Vagina (tissue), 2 donors: ENCODE measurements at places on chromosomes 1 and 21.

GRCh38 chr1:99279525-99279924, 15.2 kb downstream of the PLPPR4 start:
- no peak for DNase-seq

DNA sequence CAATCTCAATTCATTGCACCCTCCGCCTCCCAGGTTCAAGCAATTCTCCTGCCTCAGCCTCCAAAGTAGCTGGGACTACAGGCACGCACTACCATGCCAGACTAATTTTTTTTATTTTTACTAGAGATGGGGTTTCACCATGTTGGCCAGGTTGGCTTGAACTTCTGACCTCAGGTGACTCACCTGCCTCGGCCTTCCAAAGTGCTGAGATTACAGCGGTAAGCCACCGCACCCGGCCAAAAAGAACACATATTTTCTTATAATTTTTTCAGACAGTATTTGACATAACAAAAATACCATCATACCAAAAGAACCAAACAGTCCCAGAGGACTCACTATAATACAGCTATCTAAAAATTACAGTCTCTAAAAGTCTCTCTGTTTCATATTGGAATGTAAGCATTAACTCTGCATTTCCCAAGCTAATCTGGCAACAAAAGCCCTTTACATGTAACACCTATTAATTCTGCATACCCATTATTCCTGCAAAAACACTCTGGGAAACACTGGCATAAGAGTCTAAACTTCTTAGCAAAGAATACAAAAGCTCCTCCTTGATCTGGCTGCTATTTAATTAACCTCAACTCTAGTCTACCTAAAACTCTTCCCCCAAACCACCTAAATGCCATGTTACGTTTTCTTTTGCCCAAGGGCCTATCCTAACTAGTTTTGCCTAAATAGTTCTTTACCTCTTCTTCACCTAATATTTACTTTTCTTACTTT, 26.9 kb downstream of the WDR26 start:
- DNase-seq: no peak

DNA sequence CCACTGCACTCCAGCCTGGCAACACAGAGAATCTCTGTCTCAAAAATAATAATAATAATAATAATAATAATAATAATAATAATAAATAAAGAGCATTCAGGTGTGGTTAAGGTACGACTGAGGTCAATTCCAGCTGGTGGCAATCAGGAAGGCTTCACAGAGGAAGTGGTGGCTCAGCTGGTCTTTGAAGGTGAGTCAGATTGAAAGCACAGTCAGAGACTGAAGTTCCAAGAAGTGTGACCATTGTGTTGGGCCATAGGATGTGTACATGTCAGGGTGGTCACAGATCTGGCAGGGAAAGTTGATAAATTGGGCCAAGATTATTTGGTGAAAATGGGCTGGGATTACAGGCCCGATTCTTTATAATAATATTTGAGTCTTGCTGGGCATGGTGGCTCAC, 31.0 kb upstream of the MED18 start:
- no peak for DNase-seq

GRCh38 chr1:48681476-48682305, 95.0 kb downstream of the BEND5 start:
- no peak for DNase-seq
